AG04450 (cell line): ENCODE measurements at places on chromosomes 12 and 14.

DNA sequence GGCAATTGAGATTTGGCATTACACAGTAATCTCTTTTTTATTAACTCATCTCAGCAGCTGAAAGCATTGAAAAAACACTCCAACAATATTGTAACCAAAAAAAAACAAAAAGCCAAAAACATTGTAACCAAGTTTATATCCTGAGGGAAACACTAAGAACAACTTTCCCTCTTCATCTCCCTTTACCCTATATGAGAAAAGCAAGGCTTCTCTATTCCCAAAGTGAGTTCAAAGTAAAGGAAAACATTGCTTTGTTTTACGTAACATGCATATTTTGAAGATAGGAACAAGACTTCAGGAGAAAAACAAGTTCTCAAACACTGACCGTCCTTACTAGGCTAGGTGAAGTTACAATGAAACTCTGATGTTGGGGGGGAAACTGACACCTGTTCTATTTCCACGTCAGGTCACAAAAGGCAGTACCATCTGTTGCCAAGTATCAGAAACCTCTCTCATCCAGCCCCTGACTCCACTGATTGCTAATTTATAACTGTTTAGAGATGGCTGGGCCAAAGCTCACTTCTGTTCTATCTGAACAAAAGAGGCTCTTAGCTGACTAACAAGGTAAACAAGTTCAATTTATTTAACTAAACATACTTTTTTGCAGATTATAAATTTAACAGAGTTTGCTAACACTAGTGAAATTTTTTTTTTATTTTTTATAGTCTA lies 67.9 kb upstream of the PLXNC1 start:
- no peak for DNase-seq

- no peak for DNase-seq
Observed at GRCh38 chr14:37585971-37586796, 8.9 kb downstream of the FOXA1 start.

GRCh38 chr12:101229841-101230241 lies 19.8 kb upstream of the SLC5A8 start:
- no peak for DNase-seq

- DNase-seq, result no peak
Observed at GRCh38 chr14:36268121-36268520, 52.3 kb downstream of the MBIP start.

GRCh38 chr12:93991829-93992461 lies 156.4 kb upstream of the PLXNC1 start:
- DNase-seq, result no peak

DNA sequence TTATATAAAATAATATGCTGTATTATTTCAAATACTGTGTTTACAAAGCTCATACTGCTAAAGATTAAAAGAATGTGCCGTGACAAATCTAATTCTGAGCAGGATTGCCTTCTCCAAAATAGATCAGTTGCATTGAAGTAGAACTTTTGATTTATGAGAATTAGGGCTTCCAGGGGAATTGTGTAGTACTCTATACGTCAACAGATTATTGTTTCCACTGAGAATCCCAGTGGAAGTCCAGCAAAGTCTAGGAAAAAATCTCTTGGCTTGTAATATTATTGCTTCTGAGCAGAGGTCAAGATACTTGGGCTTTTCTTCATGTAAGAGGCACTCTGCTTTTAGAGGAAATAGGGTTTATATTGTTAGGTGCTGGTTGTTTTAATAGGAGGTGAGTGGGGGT lies 133.9 kb downstream of the TRHDE start:
- DNase-seq, result no peak

GRCh38 chr14:71856199-71856919 lies 75.9 kb upstream of the RGS6 start:
- no peak for DNase-seq

- DNase-seq, result no peak
Observed at GRCh38 chr14:103708750-103709187, 6.5 kb downstream of the XRCC3 start.

- no peak for DNase-seq
Observed at GRCh38 chr12:27337376-27337775, 4.7 kb downstream of the BMAL2 start.

DNA sequence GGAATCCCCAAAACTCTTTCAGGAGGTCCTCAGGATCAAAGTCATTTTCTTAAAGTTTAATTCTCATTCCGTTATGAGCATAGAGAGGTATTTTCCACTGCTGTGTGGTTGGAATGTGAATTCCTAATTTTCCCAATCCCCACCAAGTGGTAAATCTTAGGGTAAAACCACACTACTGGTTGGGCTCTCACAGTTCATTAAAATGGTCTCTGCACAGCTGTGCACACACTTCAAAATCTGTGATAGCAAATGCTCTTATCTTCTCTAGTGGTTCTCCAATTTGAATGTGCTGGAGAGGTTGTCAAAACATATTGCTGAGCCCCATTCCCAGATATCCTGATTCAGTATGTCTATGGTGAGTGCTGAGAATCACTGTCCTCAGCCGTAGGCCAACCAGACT lies 189.1 kb downstream of the BMP4 start:
- no peak for DNase-seq

DNA sequence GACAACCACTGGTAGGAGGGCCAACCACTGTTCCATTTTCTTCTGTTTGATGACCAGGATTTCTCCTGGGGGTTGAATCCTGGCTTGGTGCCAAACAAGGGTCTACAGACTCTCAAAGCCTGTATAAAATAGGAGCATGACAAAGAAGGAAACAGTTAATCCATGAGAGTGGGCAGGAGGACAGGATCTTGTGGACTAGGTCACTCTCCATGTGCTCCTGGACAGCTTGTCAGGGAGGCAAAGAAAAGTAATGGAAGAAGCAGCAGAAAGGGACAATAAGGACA lies 243.7 kb downstream of the AKAP6 start:
- DNase-seq, result no peak

DNA sequence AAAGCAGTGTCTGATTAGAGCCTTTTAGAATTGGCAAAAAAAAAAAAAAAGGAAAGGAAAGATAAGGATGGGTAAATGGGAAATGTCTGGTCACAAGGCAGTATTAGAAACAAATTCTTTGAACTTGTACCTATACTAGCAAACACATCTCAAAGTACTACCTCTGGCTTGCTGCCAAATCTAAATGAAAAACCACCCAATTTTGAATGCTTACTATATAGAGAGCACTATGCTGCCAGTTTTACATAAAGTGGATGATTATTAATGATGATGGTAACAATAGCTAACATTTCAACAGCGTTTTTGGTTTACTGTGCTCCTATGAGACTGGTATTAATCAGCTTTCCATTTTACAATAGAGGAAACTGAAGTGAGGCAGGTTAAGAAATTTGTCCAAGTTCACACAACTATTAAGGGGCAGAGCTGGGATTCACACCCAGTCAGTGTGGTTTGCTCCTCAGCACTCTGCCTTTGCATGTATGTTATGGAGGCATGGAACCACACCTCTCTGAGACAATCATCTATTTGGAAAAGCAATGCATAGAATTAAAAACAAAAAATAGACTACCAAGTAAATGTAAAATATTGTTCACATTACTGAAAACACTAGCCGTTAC lies 34.2 kb downstream of the ATP2B1 start:
- DNase-seq, result no peak

DNA sequence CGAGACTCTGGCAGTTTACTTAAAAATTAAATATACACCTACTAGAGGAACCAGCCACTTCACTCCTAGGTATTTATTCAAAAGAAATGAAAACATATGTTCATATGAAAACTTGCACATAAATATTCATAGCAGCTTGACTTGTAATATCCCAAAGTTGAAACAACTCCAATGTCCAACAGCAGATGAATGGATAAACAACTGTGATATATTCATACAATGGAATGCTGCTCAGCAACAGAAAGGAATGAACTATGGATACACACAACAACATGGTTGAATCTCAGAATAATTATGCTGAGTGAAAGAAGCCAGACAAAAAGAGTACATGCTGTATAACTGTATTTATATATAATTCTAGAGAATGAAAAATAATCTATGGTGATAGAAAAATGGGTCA lies 53.4 kb upstream of the DACT1 start:
- peak; percentile 47 for DNase-seq

DNA sequence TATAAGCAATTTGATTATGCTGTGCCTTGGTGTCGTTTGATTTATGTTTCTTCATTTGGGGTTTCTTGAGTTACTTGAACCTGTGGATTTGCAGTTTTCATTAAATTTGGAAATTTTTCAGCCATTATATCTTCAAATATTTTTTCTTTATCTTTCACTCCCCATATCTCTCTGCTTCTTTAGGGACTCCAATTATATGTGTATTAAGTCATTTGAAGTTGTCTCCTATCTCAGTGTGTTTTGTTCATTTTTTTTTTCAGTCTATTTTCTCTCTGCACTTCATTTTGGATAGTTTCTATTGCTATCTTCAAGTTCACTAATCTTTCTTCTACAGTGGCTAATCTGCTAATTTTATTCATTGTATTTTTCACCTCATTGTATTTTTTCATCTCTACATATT lies 29.4 kb upstream of the RTRAF start:
- no peak for DNase-seq

GRCh38 chr14:104766863-104767633 lies 14.1 kb downstream of the SIVA1 start:
- DNase-seq, result no peak

DNA sequence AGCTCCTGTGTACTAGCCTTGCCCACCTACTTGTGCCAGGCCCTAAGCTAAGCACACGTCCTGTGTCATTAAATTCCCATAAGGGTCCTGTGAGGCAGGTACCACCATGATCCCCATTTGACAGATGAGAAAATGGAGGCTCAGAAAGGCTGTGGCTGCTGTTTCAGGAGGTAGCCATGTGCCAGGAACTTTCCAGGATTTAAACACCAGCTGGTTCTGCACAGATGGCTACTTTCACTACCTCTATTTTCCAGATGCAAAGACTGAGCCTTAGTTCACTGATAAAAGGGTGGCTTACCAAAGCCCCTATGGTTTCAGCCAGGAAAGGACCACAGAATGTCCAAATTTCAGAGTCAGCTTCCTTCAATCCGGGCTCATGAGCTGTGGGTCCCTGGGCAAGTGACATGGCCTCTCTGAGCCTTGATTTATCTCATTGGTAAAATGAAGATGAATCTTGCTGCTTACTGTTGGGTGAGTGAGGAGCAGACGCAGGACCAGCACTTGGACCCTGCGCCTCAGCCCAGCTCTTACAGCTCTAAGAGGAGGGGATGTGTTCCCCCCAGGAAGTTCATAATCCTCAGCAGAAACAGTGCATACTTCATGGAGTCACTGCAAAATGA lies 23.5 kb downstream of the CMKLR1 start:
- DNase-seq, result no peak

- DNase-seq, result no peak
Observed at GRCh38 chr14:93951635-93952540, 24.5 kb downstream of the ASB2 start.

DNA sequence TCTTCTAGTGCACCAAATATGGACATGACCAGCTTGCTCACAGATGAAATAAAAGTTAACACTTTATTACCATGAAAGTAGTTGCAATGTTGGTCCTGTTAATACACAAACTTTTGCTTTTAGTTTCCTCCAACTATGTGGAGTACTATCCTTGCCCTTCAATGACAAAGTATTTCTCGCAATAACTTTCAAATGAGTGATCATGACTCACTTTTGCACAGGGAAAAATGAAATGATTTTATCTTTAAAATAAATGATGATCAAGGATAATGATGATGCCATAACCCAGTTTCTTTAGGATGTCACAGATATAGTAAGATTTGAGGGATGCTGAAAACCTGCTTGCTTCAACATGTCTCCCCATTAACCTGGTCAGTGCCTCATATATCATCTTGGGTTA lies 254.0 kb upstream of the KITLG start:
- no peak for DNase-seq

DNA sequence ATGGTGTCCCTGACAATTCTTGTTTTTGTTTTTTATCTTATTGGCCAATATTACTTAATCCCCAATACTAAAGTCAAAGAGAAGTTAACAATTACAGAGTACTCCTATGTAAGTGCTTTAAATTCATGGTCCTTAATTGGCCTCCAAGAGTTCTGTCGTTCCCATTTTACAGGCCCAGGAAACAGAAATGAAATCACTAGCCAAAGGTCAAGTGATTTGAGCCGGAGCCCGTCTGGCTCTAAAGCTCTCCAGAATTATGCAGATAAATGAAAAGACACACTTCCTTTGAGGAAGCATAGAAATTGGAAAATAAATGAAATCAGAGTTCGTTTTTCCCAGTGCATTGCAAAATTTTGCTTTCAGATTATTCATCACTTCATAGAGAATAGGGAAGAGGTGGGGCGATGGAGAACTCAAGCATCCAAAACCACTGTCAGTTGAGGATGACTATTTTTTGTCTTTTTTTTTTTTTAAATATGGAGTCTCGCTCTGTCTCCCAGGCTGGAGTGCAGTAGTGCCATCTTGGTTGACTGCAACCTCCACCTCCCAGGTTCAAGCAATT lies 78.5 kb downstream of the MAP1LC3B2 start:
- DNase-seq, result no peak

DNA sequence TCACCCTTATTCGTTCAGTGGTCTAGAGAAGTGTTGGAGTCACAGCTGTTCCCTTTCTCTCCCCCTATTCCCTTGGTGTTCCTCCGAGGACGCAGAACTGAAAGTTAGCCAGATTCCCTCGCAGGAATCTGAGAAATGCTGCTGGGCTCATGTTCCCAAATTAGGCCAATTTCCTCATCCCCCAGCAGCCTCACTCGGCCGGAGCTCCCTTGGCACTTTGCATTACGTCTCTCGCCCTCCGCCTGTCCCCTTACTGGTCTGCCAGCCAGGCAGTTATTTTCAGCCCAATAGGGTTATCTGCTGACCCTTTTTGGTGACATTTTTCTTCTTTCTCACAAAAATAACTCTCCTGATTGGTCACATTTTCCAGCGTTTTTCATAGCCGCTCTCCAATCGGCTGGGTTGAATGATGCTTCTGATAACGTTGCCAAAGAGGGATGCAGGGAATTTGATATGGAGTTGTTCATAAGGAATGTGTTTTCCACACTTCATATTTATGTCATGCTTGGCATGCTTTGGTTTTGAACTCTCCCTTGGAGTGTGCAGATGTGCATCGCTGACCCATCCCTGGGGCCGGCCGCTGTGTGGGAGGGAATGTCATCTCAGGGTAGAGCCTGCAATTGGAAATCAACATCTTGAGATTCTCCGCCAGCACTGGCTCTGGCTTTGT lies 9.9 kb downstream of the IFT43 start:
- DNase-seq, result peak; percentile 80

GRCh38 chr12:89789862-89790261 lies 81.2 kb upstream of the ATP2B1 start:
- DNase-seq, result no peak
